ENCODE measurements at places on chromosomes 1 and 21. TPM values are rescaled to one million over a fixed set of nuclear protein-coding genes. Genes with fewer than 3 reads are reported as not detected.

The RPTN gene
- total RNA-seq: not detected

The ETV3L gene
- total RNA-seq: not detected

DNA sequence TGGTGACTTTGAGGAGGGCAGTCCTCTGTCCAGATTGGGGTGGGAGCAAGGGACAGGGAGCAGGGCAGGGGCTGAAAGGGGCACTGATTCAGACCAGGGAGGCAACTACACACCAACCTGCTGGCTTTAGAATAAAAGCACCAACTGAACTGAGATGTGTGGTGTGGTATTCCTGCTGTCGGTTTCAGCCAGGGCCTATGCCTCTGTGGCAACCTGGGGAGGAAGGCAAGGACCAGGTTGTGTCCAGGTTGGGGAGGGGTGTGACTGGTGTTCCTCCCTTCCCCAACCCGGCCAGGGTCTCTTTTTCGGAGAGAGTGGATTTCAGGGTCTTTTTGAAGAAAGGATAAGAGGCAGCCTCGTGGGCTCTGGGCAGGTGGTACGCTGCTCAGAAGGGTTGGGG is 6.3 kb downstream of the PROK1 start:
- H3K36me3 ChIP-seq: no peaks in the 10 kb centered on the region
- no peaks in the 10 kb centered on the region for H3K4me1 ChIP-seq
- no peak overlapping the region for H3K27ac ChIP-seq
- no peaks in the 10 kb centered on the region for H3K27me3 ChIP-seq
- no peak for DNase-seq

GRCh38 chr1:224805889-224806288 is 123.6 kb upstream of the DNAH14 start:
- H3K4me3 ChIP-seq: no peak overlapping the region
- H3K36me3 ChIP-seq: no peaks in the 10 kb centered on the region
- H3K27me3 ChIP-seq: no peaks in the 10 kb centered on the region
- H3K27ac ChIP-seq: no peak overlapping the region
- DNase-seq: no peak
- peaks cover 2% of the 10 kb centered on the region for H3K4me1 ChIP-seq

- H3K36me3 ChIP-seq: peaks cover 39% of the 10 kb centered on the region
- no peak overlapping the region for H3K4me3 ChIP-seq
- H3K27me3 ChIP-seq: no peaks in the 10 kb centered on the region
- DNase-seq: no peak
- no peak overlapping the region for H3K27ac ChIP-seq
- H3K4me1 ChIP-seq: peaks cover 30% of the 10 kb centered on the region
Measured at GRCh38 chr1:235331401-235331800, 3.0 kb downstream of the GGPS1 start.

Data from activated T-helper 2 cell treated with anti-CD3 and anti-CD28 coated beads, Interferon-gamma antibody, Interleukin-2, Interleukin-4, amounts not matched to agents 10 μg/mL and 5 μg/mL and 100 μg/mL, durations not matched to agents 14 hours and 24 hours and 36 hours (primary cell).